Lung microvascular endothelial cell (primary cell): ENCODE measurements at places on chromosomes 16 and 17. TPM values are rescaled to one million over a fixed set of nuclear protein-coding genes. Genes with fewer than 3 reads are reported as not detected.

The UNC45B gene
- not detected in 2 replicates for total RNA-seq

The ZNF785 gene
- 5.4 and 9.9 TPM in 2 replicates for total RNA-seq

The CA5A gene
- total RNA-seq = not detected in 2 replicates

The ABCC12 gene
- total RNA-seq = not detected in 2 replicates

The TMC5 gene
- total RNA-seq = not detected in 2 replicates

The TMEM204 gene
- total RNA-seq = 89.6 and 101 TPM in 2 replicates

The PSMC5 gene
- total RNA-seq = 59.9 and 70.6 TPM in 2 replicates

The CD19 gene
- 0.20 TPM in 1 of 2 replicates, not detected in the other for total RNA-seq

The CDK3 gene
- total RNA-seq = 0.22 and 0.79 TPM in 2 replicates

The SRL gene
- under 0.01 and 0.20 TPM in 2 replicates for total RNA-seq

The PTX4 gene
- total RNA-seq = under 0.01 TPM in 1 of 2 replicates, not detected in the other

The TLCD2 gene
- total RNA-seq = 0.87 and 1.2 TPM in 2 replicates

The GLYR1 gene
- 36.4 and 47.8 TPM in 2 replicates for total RNA-seq

The CACNG1 gene
- total RNA-seq = not detected in 2 replicates

The IRF8 gene
- total RNA-seq = 2.2 and 34.5 TPM in 2 replicates

The C16orf54 gene
- total RNA-seq = not detected in 2 replicates
